ENCODE measurements at places on chromosomes 16 and 17. TPM values are rescaled to one million over a fixed set of nuclear protein-coding genes. Genes with fewer than 3 reads are reported as not detected.

GRCh38 chr17:53765129-53765528 is 57.6 kb upstream of the KIF2B start:
- no peak overlapping the region for H3K4me3 ChIP-seq
- H3K27me3 ChIP-seq = no peaks in the 10 kb centered on the region
- no peak for DNase-seq
- H3K4me1 ChIP-seq = no peaks in the 10 kb centered on the region

- no peaks in the 10 kb centered on the region for H3K36me3 ChIP-seq
- no peak for DNase-seq
- no peaks in the 10 kb centered on the region for H3K4me1 ChIP-seq
- H3K4me3 ChIP-seq = no peak overlapping the region
Measured at GRCh38 chr16:47477679-47478078, 16.5 kb downstream of the PHKB start.

GRCh38 chr16:9966569-9967157 is 215.6 kb downstream of the GRIN2A start:
- no peak for DNase-seq
- H3K4me1 ChIP-seq = peaks cover 16% of the 10 kb centered on the region
- H3K4me3 ChIP-seq = no peak overlapping the region
- no peaks in the 10 kb centered on the region for H3K36me3 ChIP-seq
- no peaks in the 10 kb centered on the region for H3K27me3 ChIP-seq

DNA sequence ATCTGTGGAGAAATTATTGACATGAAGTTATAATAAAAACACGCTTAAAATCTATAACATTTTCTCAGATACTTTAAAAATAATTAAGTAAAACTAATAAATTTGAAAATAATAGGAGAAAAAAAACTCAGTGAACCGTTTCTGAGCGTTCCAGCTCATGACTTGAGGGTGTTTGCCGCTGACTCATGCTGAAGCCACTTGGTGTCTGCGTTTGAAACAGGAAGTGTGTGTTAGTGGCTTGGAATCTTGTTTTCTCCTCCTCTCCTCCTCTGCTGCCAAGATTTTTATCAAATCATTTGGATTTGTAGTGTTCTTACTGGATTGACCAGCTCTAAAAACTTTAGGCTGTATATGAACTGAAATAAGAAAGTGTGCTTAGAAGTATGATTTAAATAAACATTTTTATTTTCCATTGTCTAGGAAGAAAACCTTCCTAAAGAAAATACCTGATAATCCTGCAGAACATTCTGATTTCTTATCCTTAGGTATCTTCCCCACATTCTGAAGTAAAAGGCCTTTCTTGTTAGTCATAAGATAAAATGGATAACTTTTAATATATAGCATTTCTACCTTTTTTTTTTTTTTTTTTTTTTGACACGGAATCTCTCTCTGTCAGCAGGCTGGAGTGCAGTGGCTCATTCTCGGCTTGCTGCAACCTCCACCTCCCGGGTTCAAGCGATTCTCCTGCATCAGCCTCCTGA is 30.8 kb downstream of the USP10 start:
- no peak overlapping the region for H3K27ac ChIP-seq
- H3K4me1 ChIP-seq = peaks cover 18% of the 10 kb centered on the region
- no peak overlapping the region for H3K4me3 ChIP-seq
- H3K27me3 ChIP-seq = no peaks in the 10 kb centered on the region
- DNase-seq = no peak
- peaks cover 5% of the 10 kb centered on the region for H3K36me3 ChIP-seq

DNA sequence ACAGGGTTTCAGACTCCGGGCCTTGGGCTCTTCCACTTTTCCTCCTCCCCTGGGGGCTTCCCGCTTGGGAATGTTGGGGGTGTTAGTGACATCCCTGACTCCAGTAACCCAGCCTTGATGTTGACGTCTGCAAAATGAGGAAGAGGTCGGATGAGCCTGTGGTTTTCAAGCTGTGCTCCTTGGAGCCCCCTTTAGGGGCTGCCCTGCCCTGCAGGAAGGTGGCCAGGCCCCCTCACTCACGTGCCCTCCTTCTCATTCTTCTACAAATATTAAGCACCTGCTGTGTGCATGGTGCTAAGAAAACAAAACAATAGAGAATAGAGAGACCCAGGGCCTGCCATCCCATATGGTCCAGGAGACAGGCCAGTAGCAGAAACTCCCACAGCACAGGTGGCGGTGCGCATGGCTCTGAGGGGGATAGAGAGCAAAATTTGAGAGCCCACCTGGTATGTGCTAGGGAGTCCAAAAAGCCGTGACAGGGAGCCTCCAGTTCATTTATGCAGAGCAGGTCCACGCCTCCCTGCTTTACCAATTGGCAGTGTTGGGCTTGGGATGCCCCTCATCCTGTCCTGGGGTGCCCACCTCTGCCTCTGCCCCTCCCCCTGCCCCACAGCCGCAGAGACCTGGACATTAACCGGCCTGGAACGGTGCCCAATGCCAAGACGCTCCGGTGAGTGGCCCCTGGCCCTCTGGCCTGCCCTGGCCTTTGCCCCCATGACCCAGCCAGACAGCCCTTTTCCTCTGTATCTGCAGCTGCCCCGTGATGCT is 7.4 kb downstream of the NDRG4 start:
- H3K27ac ChIP-seq = no peak overlapping the region
- H3K27me3 ChIP-seq = peaks cover 6% of the 10 kb centered on the region
- H3K4me3 ChIP-seq = no peak overlapping the region
- DNase-seq = no peak

- no peak for DNase-seq
- no peaks in the 10 kb centered on the region for H3K4me1 ChIP-seq
- H3K36me3 ChIP-seq = no peaks in the 10 kb centered on the region
- H3K27ac ChIP-seq = no peak overlapping the region
- no peak overlapping the region for H3K4me3 ChIP-seq
Measured at GRCh38 chr16:35308674-35309073, 1849.3 kb downstream of the TP53TG3F start.

DNA sequence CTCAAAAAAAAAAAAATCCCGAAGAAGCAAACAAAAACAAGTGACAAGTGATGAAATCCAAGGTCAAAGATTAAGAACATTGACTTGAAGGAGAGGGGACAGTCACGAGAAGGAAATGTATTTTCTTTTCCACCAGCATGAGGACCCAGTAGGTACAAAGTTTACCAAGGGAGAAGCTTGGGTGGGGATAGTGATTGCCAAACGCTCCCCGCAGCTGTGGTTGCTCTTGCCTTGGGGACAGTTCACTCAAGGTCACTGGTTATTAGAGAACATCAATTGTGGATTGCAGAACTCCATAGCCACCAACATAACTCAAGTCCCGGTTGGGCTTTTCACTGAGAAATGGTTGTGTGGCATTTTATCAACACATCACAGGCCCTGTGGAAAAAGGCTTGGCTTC is 27.0 kb downstream of the RSL1D1 start:
- H3K4me3 ChIP-seq = no peak overlapping the region
- no peak overlapping the region for H3K27ac ChIP-seq
- no peaks in the 10 kb centered on the region for H3K4me1 ChIP-seq
- no peaks in the 10 kb centered on the region for H3K36me3 ChIP-seq

DNA sequence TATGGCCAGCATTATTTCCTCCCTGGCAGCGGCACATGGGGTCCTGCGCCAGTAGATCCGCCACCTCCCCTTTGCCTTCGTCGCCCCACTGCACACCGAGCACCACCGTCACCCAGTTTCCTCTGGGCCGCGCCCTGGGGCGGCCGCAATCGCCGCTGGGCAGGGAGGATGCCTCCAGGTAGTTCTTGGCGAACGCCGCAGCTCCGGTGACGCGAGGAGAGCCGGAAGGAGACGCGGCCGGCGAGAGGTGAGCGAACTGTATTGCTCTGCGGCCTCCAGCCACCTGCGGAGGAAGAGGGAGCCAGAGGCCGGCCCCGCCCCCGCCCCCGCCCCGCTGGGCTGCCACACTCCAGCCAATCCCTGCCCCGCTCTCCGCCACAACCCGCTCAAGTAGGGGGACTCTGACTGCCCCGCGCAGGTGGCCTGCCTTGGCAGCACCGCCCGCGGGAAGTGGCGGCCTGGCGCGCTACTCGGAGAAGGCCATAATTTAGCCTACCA is 11.8 kb upstream of the SLFN13 start:
- DNase-seq = peak; percentile 87
- H3K36me3 ChIP-seq = no peaks in the 10 kb centered on the region
- H3K27ac ChIP-seq = no peak overlapping the region
- peaks cover 3% of the 10 kb centered on the region for H3K4me1 ChIP-seq
- peaks cover 92% of the 10 kb centered on the region for H3K27me3 ChIP-seq

- no peak overlapping the region for H3K4me3 ChIP-seq
- H3K4me1 ChIP-seq = peaks cover 7% of the 10 kb centered on the region
- no peaks in the 10 kb centered on the region for H3K27me3 ChIP-seq
Measured at GRCh38 chr17:52106638-52107261, 51.8 kb downstream of the CA10 start.

DNA sequence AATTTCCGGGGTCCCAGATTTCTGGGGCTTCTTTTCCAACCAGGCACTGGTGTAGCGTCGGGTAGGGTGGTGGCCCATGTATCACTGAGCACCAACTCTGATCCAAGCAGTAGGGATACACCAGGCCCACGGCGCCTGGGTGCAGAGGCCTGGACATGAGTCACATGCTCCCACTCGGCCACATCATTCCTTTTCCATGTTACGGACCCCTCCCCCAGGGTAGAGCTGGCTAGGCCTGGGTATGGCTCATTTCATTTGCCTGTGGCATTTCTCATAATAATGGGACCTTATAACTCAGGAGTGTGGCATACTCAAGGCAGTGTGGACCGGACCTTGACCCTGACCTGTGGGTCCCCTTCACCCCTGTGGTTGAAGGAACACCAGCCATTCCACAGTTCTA is 18.0 kb upstream of the NDRG4 start:
- H3K4me1 ChIP-seq = no peaks in the 10 kb centered on the region
- no peak for DNase-seq
- no peak overlapping the region for H3K27ac ChIP-seq

TBC1D3C gene
- not detected for total RNA-seq

LITAFD gene
- not detected for total RNA-seq

BRICD5 gene
- 14.5 TPM for total RNA-seq

SMIM5 gene
- total RNA-seq = not detected

SMYD4 gene
- total RNA-seq = 24.0 TPM

PDK2 gene
- total RNA-seq = 12.6 TPM

NUPR1 gene
- total RNA-seq = 0.03 TPM

INTS2 gene
- 41.6 TPM for total RNA-seq

RBBP6 gene
- total RNA-seq = 81.0 TPM

ZNF594 gene
- 25.3 TPM for total RNA-seq

B4GALNT2 gene
- not detected for total RNA-seq
